ENCODE measurements at places on chromosomes 3 and 15.

DNA sequence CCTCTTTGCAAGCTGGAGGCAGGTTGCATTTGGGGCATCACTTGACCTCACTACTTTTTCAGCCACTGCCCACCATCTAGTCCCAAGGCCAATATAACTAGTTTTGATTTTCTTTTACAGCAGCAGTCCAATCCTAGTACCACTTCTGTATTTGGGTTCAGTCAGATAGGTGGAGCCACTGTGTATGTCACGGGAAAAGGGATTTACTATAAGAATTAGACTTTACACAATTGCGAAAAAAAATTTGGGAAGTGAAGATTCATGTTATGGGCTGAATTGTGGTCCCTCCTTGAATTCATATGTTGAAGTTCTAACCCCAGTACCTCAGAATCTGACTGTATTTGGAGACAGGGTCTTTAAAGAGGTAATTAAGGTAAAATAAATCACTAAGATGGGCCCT is 37.4 kb upstream of the NMNAT3 start:
- DNase-seq: no peak

DNA sequence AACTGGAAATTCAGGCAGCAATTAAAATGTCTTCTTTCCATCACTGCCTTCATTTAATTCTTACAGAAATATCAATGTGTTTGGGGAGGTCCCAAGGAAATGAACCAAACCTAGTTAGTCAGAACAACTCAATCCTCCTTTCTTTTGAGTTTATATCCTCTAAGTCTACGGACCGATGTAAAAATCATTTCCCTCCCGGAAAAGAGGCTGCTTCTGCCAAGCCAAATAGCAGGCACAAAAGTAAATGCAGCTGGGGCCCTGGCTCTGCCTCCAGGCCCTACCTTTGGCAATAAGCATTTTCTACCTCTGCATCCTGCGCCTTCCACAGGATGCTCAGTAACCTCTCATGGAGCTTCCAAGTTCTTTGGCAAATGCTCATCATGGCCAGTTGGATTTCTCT is 122.5 kb upstream of the COL8A1 start:
- no peak for DNase-seq

DNA sequence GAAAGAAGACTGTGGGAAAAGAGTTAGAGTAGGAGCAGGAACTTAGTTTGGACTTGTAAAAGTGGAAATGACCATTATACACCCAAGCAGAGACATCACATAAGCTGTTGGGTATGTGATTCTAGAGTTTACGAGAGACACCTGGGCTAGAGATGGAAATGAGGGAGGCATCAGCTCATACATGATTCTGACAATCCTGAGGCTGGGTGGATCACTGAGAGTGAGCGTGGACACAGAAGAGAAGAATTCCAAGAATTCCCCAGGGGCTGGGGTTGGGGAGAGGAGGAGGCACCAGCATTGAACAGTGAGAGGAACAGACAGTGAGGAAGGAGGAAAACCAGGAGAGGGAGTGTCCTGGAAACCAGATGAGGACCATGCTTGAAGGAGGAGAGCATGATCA is 113.5 kb downstream of the KCNAB1 start:
- DNase-seq: no peak

DNA sequence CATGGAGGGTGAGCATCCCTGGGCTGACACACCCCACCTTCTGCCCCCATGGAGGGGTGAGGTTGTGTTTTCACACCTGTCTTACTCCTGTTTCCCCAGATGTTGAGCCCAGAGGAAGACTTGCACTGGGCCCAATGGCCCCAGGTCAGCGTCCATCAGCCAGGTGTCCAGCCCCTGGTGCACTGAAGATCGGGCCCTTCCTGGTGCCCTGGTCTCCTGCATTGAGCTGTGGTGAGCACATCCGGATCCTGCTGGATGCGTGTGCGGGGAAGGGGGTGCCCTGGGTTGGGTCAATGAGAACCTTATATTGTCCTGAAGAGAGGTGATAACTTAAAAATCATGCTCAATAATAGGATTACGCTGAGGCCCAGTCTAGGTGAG is 227.3 kb downstream of the SNRPN start:
- DNase-seq: no peak

DNA sequence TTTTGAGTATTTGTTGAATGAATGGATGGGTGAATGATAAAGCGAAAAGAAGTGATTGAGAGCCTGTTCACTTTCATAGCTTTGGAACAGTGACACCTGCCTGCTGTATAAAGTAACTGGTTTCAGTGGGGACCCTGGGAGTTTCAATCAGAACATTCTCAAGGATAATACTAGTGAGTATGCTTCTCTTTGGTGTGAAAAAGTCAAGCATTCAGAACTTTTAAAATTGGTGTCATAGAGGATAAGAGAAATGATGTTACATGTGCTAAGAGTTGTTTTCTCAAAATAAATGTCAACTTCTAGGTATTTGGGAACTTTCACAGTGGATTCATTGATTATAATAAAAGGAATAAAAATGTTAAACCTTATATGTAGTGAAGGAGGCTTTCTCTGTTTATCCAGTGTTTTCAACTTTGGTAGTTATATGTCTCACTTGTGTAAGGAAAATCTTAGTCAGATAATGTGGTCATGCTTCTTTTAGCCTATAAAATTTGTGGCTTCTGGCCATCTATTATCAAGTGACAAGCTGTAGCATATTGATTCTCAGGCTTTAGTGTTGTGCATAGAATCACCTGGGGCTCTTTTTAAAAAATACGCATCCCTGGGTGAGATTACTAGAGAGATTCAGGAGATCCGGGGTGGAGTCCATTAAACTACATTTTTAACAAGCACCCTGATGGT is 11.9 kb downstream of the LRCH3 start:
- DNase-seq: no peak

- no peak for DNase-seq
Observed at GRCh38 chr3:101687142-101687931, 819 bp upstream of the RPL24 start.
